Anterior cingulate cortex (tissue), 58 donors: ENCODE measurements at places on chromosomes 13 and 19.

DNA sequence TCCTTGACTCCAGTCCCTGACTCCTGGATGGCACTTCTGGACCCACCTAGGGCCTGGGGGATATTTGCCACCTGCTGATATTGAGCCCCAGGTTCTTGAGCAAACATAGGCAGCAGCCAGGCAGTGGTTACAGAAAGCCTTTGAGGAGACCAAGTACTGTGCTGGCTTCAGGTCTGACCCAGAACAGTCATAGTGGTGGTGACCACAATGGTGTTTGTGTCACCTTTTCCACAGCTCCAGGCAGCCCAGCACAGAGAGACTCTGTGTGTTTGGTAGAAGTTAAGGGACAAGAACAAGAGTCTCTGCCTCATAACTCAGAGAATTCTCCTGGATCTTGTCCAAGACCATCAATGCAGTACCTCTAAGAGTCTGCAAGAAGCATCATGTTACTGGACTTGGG lies 14.6 kb upstream of the CLC start:
- DNase-seq, result no peak

- DNase-seq, result no peak
These were observed 964.8 kb downstream of the PCDH9 start for GRCh38 chr13:66265371-66265770.

DNA sequence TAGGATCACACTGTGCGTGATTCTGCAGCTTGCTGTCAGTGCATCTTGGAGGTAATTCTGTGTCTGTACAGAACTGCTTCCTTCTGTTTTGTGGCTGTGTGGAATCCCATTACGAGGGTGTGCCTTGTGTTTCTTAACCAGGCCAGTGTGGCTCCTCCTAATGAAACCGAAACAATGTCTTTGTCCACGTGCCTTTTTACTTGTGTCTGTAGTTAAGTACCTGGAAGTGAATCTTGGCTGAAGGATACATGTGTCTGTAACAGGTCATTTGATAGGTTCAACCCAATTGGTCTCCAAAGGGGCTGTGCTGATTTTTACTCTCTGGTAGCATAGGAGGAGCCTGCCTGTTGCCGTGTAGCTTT lies 13.1 kb downstream of the NOP53 start:
- no peak for DNase-seq

GRCh38 chr13:75864718-75865117 lies 228.6 kb downstream of the LMO7 start:
- no peak for DNase-seq

- no peak for DNase-seq
These were observed 342.9 kb upstream of the SLITRK6 start for GRCh38 chr13:86142080-86142479.

- no peak for DNase-seq
These were observed 317.3 kb upstream of the MAB21L1 start for GRCh38 chr13:35793823-35794222.

DNA sequence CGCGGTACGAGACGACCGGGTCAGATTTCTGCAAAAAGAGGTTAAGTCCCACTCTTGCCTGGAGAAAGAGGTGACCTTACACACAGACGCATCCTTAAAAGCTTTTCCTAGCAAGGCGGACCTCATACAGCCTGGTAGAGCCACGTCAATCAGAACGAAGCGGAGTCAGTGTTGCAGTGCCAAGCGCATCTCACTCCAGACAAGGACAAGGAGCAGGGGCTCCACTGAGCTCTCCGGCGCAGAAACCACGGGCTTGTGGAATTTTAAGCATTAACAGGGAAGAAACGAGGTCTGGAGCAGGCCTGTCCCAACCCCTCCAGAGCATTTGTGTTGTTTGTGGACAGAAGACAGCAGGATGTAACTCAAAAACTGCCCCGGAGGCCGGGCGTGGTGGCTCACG lies 7.1 kb downstream of the EEF2 start:
- no peak for DNase-seq

DNA sequence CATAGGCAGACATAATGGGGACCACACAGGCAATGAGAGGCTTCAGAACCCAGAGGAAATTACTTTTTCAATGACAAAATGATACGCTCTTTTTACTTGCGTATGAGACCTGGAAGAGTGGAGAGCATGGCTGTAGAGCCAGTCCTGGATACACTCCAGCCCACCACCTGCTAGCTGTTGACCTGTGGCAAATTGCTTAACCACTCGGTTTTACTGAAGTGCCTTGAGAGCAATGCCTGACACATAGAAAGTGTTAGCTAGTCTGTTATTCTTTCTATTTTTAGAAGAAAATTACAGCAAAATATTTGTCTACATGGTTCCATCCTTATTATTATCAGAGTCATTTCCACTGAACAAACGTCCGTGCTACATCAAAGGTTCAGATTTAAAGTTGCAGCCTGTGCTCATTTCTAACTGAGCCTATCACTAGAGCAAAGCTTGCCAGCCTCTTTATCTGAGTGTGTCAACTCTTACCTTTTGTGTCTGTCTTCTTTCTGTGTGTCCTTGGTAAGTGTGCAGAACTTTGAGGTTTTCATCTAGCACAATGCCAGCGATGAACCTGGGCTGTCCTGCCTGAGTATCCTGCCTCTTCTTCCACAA lies 9.6 kb upstream of the GPR183 start:
- DNase-seq, result no peak

DNA sequence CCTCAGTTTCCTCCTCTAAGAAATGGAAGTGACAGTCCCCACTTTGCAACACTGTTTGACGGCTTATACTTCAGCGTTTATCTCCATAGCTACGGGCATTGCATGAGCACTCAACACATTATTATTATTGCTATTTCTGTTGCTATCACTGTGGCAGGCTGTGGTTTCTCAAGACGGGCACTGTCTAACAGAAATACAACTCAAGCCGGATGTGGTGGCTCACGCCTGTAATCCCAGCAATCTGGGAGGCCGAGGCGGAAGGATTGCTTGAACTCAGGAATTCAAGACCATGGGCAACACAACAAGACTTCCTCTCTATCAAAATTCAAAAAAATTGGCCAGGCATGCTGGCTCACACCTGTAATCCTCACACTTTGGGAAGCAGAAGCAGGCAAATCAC lies 4.9 kb upstream of the ZSWIM4 start:
- DNase-seq, result no peak

DNA sequence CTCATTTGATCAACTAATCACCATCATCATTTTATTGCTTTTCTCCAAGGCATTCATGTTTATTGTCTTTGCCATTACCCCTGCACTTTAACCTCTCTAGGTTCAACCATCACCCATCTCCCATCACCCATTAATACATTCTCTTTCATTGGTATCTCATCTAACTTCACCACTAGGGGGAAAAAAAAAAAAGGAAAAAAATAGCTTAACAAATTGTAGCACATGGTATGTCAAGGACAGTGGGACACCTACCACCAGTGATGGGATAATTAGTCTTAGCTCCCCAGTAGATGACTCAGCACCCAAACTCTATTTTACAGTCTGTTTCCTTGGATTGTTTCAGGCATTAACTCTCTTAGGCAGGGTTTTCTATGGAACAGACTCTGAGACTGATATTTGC lies 1770.2 kb upstream of the MIR17HG start:
- DNase-seq, result no peak

DNA sequence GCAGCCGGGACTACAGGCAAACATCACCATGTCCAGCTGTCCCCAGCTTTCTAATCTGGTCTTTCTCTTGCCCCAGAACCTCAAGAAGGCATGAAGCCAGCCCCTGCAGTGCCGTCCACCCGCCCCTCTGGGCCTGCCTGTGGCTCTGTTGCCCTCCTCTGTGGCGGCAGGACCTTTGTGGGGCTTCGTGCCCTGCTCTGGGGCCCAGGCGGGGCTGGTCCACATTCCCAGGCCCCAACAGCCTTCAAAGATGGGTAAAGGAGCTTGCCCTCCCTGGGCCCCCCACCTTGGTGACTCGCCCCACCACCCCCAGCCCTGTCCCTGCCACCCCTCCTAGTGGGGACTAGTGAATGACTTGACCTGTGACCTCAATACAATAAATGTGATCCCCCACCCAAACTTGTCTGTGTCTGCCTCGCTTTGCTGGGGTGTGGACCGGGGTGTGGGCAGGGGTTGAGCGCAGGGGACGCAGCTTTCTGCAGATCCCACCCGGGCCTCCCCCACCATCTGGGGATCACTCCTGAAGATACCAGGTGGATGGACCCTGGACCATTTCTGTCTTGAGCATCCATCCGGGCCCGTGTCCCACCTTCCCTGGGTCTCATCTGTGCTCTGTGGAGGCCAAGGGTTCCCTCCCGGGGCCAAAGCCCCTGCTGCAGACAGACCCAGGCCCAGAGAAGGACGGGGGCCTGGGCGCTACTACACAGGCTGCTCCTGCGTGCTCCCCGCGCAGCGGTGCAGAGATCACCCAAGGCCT lies 15.3 kb downstream of the PRKCSH start:
- no peak for DNase-seq

GRCh38 chr13:105135852-105136615 lies 1399.4 kb downstream of the EFNB2 start:
- no peak for DNase-seq

DNA sequence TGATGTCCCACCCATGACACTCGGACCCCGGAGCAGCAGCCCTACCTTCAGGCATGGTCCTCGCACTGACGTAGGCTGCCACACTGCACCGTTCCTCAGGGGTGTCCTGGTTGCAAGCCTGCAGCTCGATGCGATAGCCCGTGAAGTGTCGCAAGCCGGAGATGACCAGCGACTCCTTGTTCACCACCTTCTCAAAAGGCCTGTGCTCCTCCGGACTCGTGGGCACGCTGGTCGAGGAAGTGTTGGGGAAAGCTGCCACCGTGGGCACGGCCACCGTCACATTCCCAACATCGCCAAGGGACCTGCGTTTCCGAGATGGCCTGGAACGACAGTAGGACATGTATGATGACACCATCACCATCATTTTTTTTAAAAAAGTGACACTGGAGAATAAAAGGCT lies 73.3 kb downstream of the ZNF557 start:
- DNase-seq, result no peak

DNA sequence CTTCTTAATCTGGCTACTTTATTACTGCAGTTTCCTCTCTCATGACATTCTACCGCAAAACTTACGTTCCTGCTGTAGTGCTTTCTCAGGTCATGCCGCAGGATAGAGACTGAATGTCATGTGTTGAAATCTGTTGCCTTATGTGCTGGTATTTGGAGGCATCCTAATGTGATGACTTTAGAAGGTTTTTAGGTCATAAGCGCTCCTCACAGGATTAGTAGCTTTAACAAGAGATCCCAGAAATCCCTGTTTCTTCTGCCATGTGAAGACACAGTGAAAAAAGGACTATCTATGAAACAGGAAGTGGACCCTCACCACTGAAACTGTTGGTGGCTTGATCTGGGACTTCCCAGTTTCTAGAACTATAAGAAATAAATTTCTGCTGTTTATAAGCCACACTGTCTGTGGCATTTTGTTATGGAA lies 209.3 kb downstream of the LACC1 start:
- DNase-seq, result no peak

DNA sequence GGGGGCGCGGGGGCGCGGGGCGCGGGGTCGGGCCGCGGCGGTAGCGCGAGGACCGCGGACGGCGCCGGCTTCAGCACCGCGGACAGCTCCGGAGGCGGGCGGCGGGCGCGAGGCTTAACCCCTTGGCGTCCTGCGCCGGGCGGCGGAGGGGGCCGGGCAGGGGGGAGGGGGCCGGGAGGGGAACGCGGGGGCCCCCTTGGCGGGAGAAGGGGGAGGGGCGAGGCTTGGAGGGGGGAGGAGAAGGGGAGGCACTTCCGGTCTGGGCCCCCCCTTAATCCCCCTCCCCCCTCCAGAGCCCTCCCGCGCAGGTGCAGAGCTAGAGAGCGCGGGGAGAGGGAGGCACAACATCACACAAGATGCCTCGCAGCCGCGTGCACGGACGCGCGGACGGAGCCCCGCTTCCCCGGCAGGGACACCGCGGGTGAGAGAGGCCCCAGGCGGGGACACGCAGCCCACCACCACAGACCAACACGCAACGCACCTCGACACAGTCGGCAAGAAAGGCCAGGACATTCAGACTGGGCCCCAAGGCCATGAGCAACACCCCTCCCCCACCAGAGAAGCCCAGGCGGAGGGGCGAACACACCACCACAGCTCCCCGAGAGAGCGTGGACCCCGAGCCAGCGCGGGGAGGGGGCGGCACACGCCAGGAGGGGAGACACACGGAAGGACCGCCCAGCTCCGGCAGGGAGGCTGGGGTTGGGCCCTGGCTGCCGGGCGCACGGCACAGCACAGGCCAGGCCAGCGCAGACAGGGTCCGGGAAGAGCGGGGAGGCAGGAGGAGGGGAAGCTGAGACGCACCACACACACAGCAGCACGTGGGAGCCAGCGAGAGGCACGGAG lies 24.1 kb downstream of the SHANK1 start:
- DNase-seq, result peak; percentile 9

DNA sequence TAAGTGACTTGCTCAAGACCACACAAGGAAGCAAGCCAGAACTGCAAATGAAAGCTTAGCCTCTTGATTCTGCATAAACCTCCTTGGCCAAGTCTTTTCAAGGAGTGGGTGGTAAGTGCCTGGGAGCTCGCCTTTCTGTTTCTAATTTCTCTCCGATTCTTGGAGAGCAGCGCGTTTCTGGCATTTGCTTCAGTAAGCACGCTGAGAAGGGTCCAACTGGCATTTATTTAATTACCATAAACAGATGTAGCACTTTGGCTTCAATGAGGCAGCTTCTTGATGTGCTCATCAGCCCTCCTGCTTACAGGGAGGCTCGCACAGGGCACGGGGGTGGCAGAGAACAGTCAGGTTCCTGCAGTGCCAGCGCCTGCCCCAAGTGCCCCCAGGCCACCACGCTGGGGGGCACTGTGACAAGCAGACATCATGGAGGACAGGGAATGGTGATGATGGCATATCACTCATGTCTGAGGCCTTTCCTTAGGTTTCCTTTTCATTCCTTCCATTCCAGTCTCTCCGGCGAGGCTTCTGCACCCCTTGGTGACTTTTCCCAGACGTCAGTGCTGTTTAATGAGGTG lies 13.3 kb downstream of the SIAH3 start:
- DNase-seq, result peak; percentile 7

- peak; percentile 11 for DNase-seq
These were observed 104.9 kb downstream of the HSPH1 start for GRCh38 chr13:31056644-31057271.

GRCh38 chr13:44244288-44244687 lies 129.3 kb upstream of the SERP2 start:
- DNase-seq, result no peak

DNA sequence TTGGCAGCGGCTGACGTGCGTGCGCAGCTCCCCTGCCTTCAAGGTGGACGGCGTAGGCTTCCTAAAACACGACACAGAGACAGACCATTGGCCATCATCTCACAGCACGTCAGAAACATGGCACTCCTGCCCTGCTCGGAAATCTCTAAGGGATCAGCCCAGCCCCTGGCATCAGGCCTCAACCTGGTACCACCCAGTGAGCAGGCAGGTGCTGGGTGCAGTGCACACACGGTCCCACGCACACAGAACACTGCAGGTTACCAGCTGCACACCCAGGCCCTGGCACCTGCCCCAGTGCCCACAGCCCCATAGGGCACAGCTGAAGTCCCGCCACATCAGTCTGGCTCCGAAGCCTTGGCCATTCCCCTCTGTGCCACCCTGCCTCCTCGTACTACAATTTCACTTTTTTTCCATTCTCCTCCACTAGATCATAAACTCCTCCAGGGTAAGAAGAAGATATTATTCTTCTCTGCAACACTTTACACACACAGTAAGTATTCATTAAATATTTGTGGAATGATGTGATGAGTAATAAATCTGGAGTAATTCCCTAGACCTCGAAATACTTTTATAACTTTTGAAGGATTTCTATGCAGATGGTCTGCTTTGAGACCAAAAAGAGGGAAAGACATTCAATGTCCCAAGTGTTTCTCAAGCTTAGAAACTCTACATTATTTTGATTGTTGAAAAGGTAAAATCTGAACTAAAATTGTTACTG lies 156.4 kb downstream of the COL4A1 start:
- DNase-seq, result no peak

GRCh38 chr19:9917321-9917720 lies 19.0 kb downstream of the OLFM2 start:
- no peak for DNase-seq
